ENCODE measurements at places on chromosomes 12 and 14.
A peak's percentile ranks its signal among the peaks of the same experiment; 100 is the strongest.

DNA sequence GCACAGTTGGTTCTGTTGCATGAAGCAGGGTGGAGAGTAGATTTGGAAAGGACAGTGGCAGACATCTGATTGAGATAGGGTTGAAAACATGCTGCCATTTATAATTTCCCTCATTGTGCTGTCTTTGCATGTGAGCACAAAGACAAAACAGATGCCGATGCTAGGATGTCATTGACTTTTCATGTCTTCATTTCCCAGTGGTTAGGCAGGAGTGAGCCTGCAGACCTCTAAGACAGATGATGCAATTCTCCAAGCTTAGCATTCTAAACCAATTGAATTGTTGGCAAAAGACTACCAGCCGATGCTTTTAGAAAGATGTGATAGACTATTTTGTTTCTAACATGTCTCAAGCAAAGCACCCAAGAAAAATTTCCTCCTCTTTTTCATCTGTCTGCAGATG is 37.1 kb upstream of the PELI2 start:
- DNase-seq = no peak

DNA sequence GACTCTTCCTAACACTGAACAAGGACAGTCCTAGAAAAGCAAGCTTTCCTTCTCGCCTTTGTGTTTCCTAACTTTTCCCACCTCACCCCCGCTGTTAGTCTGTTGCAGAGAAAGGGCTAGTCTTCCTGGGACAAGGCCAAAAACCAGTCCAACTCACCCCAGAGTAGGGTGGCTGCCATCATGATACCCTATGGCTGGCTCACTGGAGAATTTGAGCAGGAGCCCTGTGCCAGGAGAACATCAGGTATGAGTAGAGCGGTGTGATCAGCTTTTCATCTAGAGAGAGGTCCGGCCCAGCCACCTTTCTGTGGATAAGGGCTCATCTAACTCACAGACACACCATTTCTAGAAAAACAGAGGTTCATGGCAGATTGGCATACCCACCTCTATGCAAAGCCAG is 16.7 kb upstream of the ZFP36L1 start:
- DNase-seq = no peak

DNA sequence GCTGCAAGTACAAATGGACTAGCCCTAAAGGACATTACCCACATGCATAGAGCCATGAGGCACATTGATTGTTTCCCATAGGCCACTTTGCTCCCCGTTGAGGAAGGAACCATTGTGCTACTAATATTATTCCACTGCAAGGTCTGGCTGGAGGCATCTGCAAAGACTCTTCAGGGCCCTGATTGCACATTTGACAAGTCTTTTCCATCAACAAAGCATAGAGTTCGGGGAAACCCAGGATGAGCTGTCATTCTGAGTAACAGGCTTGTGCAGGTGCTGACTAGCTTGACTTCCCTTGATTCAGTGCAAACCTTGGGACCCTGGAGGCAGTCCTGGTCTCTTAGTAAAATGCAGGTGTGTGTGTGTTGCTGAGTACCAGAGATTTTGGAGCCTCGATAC is 73.8 kb downstream of the SUSD6 start:
- DNase-seq = no peak

DNA sequence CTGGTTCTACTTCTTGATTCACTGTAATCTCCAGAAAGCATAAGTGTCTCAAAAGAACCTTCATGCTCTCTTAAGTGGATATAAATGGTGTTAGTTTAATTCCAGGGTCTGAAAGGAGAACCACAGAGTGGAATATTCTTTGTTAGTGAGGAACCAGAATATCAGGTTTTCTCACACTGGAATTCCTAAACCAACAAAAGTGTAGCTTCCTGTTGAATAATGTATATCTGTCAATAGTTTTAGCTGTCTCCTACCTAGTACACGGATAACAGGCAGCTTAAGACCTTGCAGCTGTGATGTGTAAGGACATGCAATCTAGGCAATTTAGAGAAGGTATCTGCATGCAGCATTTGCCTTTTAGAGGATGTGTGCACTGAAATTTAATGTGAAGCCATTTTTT is 24.0 kb downstream of the LRIG3 start:
- no peak for DNase-seq

DNA sequence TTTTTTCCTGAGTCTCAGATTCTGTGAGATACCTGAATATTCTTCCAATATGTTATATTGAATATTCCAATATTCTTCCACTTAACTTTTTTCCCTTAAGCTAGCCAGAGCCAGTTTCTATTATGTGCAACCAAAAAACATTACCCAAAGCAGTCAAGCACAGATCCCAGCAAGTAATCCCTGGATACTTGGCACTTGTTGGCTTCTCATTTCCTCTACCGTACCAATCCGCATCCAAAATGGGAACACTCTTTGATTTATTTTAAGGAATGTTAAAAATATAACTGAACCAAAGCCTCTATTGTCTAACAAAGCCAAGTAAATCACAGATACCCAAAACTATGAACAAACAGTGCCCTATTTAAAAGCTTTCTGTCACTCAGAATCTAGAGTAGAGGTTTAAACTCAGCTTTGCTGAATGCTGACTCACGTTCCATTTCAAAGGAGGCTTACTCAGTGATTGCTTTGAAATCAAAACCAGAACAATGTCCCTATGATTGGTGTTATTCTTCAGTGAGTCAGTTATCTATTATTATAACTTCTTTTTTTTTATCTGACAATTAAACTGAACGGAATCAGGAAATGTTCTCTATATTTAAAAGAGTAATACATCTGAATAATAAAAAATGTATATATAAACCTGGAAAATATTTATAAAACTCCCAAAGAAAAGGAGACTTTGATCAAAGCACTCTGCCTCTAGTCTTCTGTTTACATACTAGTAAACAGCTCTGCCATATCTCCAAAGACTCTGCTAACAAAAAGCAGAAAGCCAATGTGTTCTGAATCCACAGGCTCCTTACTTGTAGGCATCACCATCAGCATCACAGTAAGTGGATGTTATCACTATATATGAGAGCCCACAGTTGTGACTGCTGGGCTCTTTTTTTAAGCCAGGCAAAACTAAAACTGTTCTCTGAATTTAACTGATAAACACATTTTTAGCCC is 360.8 kb downstream of the CCDC91 start:
- no peak for DNase-seq

GRCh38 chr12:111826316-111826715 is 15.7 kb upstream of the MAPKAPK5 start:
- DNase-seq = no peak

DNA sequence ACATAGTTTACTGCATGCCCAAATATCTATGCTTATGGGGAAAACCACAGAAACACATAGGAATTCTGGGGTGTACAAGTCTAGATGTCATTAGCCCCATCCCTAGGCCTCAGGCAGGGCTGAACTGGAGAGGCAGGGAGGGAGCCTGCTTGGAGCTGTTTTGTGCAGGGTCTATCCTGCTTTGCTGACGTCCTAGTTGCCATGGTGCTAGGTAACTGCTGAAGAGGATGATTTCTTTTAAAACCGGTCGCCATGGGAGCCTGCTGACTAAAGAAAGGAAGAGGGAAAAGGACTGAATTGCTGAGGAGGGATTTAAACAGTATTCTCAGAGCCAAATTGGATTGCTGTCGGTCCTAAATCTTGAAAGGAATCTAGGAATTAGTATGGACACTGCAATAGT is 10.7 kb downstream of the GPR19 start:
- DNase-seq = peak; percentile 60

- no peak for DNase-seq
Measured at GRCh38 chr12:65823513-65824375, 539 bp upstream of the HMGA2 start.

- DNase-seq = no peak
Measured at GRCh38 chr12:91441246-91441645, 258.6 kb upstream of the DCN start.

DNA sequence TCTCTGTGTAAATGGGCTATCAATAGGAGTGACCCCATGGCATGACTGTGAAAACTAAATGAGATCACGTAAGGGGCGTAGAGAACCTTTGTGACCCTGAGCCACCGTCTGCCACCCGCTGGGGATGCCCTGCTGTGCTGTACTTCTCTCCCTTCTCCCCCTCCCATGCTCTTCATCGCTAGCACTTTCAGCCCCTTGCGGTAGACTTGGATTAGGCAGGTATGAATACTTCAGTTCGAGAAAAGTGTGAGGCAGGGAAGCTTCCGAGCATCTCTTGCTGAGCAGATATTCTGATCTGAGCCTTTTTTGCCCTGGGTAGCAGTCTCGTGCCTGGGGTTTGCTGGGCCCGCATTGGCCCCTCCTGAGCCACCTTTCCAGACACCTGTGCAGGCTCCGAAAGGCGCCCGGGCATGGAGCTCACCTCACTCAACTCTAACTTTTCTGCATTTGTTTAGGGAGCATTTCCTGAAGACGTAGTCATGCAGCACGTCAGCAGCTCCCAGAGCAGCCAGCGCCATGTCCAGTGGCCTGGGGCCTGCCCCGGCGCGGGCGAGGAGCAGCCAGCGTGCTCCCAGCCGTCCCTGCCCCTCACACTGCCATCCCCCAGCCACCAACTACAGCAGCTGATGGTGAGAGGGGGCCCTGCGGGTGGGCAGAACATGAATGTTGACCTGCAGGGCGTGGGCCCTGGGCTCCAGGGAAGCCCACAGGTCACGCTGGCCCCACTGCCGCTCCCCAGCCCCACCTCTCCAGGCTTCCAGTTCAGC is 40.4 kb downstream of the DDX51 start:
- DNase-seq = no peak

- no peak for DNase-seq
Measured at GRCh38 chr12:65430571-65431306, 152.3 kb downstream of the MSRB3 start.

DNA sequence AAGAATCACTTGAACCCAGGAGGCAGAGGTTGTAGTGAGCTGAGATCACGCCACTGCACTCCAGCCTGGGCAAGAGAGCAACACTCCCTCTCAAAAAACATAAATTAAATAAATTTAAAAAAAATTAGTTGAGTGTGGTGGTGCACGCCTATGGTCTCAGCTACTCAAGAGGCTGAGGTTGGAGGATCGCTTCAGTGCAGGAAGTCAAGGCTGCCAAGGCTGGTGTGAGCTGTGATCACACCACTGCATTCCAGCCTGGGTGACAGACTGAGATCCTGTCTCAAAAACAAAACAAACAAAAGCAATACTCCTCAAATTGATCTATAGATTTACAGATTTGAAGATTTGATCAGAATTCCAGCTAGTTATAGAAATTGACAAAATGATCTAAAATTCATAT is 92.7 kb upstream of the RESF1 start:
- no peak for DNase-seq

DNA sequence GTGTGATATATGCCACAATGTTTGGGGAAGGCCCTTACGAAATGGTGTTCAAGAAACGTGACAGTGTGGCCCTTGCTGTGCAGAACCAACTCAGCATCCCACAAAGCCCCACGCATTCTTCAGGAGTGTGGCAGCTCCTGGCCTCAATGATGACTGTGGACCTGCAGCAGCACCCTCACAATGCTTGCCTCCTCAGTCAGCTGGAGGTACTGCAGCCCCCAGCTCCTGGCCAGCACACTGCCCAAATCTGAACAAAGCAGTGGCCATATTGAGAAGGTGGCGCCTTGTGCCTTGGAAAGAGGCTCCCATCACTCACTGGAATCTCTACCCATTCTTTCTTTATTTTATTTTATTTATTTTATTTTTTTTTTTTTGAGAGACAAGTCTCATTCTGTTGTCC is 10.4 kb downstream of the POLE2 start:
- no peak for DNase-seq

GRCh38 chr14:77812028-77812427 is 12.1 kb downstream of the ADCK1 start:
- DNase-seq = no peak

DNA sequence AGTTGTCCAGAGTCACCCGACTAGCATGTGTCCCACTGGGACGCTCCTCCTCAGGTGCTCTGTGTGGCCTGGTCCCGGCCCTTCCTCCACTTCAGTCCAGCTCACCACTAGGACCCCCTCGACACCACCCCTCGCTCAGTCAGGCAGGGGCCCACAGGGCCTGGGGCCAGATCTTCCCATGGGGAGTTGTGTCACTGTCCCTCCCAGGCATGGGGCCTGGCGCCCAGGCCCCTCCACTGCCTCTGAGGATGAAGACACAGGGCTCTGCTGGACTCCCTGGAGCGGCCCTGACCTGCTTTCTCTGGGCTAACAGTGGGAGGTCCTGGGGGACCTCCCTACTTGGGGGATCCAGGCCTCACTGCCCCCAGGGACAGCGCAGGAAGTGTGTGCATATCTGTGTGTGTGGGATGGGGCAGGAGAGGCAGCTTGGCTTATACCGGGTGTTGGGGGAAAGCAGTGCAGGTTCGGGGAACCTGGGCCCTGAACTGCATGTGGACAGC is 43.8 kb downstream of the KRT80 start:
- no peak for DNase-seq

- DNase-seq = no peak
Measured at GRCh38 chr14:106459971-106460730, 933.8 kb downstream of the TMEM121 start.

- no peak for DNase-seq
Measured at GRCh38 chr14:97233319-97233985, 436.3 kb downstream of the VRK1 start.

GRCh38 chr12:75550401-75551240 is 39.2 kb upstream of the KRR1 start:
- no peak for DNase-seq

GRCh38 chr14:59097681-59098080 is 90.8 kb upstream of the DAAM1 start:
- DNase-seq = no peak

- DNase-seq = no peak
Measured at GRCh38 chr14:80867091-80867490, 74.4 kb downstream of the CEP128 start.

DNA sequence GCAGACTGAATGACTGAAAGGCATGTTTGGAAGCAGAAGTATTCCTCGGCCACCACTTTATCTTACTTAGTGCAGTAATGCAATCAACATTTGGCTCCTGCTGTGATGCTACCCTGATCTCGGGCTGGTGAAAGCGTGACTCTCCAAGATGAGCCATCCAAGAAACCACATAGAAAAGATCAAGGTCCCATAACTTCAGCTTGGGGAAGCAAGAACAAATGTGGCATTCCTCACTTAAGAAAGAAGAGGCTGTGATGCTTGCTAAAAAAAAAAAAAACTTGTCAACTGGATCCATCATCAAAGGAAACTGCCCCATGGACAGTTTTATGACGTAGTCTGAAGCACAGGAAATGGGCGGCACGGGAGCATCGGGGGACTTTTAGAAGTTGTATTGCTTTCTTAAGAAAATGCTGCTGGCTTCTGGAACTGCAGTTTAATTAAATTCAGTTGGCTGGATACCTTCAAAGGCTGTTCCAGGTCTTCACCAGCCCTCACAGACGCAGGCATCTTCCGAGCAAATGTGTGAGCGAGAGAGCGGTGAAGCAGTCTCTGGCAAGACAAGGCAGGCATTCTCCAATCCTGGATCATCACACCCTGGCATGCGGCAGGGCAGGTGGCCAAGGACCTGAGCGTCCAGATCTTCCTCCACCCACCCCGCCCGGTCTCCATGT is 38.2 kb upstream of the MAP1LC3B2 start:
- DNase-seq = no peak

DNA sequence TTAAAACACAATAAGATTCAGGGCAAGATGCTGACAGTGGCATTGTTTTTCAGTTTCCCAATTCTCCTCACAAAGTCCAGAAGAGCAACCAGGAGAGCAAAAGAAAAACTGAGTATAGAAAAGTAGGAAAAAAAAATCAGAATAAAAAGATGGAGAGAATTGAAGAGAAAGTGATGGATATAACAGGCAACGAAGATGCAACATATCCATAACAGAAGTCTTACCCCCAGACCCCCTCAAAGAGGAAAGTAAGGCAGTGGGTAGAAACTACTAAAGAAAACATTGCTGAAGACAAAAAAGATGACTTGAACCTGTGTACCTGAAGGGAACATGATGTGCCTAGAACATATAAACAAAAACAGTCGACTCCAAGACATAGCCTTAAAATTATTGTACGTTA is 10.6 kb downstream of the TCL1A start:
- no peak for DNase-seq
